ENCODE measurements at places on chromosomes 6 and 20.

DNA sequence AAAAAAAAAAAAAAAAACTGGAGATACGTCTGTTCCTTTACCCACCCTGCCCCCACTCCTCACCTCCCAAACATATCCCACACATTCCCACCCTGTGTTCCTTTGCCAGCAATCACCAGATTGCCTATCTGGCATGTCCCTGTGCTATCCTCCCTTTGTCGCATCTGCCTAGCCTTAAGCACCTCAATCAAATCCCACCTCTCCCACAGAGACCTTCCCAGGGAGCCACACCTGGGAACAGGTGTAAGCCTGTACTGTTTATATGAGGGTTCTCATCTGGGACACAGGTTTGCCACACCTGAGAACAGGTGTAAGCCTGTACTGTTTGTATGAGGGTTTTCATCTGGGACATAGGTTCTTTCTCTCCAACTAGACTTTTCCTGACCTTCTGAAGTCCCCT, 16.7 kb downstream of the WFDC3 start:
- DNase-seq = no peak

- no peak for DNase-seq
Observed at GRCh38 chr6:142926494-142927270, 18.3 kb downstream of the HIVEP2 start.

DNA sequence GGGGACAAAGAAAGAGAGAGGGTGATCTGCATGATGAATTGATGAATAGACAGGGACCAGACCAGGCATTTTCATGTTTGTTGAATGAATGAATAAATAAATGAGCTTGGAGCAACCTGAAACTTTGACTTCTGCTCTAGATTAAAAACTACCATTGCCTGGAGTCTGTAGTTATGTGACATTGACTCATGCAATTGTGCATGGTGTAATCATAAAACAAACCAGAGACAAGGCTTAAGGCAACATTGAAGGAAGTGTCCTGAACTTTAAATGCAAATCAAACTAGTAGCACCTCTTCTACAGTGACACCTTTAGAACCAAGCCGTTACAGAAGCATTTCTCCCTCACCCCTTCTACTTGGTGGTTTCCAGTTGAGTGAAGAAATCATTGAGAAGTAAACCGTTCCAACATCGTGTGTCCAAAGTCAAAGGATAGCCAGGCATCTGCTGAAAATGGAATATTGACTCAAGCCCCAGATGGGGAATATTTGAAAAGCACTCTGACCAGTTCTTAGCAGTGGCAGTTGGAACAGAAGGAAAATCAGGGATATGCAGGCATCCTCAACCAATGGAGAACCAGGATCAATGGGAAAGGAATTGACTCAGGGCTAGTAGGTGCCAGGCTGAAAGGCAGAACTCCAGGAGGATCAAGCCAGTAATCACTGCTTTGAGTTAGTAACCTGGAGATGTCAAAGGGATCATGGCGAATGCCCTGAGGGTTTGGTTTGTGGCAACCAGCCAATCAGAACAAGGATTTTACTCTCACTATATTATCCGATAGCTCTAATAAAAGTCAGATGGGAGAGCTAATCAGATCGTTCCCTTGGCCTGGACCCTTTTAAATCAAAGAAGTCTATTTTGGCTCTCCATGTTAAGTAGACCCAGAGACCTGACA, 171.2 kb upstream of the TSHZ2 start:
- no peak for DNase-seq

DNA sequence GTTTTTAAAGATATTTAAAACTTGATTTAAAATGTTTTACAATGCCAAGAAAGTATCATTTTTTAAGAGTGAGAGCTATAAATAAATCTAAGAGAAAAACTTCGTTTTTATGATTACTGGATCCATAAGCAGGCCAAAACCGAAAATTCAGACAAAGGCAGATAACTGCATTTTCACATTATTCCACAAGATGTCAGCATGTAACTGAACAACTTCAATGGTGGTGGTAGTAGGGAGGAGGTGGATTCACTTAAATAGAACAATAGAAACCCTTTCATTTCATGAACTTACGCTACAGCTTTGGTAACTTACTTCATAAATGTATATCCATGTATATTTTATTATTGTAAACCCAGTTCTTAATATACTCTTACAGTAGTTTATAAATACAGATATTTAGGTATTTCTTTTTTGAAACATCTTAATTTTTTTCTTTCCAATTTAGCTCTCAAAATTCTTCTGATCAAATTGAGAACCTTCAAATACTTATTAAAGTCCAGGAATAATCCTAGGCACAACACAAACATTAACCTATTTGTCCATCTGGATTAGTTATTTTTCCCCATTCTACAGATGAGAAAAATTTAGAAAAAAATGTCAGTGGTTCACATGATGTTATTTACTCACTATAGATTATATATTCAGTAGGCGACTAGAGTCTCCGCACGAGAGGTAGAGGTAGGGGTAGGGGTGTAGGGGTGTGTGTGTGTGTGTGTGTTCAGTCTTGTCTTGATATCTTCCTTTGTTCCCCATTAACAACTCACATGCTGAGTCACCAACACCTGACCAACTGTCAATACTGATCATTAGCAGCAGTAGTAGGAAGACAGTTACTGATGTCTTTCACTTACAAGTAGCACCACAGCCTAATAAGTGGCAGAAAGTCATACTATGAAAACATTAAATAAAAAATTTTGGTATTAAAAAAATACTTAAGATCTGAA, 111.5 kb downstream of the ARHGAP18 start:
- DNase-seq = peak; percentile 37

DNA sequence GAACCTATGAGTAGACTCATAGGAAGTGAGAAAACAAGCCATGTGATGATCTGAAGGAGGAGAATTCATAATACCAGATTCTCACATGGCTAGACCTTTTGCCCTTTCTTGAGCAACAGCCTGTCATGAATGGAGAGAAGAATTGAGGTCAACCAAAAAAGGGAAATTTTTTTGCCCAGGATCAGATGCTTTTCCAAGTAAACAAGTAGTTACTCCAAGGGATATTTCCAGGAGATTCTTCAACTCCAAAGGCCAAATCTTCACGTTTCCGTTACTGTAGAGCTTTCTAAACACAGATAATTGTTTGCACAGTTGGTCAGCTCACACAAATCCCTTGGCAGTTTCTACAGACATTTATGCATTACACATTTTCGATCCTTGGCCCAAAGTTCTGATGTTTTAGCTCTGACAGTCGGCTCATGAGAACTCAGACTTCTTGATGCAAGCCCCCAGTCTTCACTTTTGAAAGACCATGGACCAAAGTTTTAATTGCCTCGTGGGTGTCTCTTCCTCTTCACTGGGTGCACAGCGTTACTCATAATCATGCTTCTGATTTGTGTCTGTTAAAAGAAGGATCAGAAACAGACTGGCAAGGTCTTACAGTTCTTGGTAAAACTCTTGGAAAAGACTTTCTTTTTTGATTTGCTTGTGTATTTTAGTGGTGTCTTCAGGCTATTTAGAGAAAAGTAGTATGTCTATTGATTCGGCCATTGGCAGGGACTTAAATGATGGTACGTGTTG, 115.0 kb downstream of the TSHZ2 start:
- DNase-seq = peak; percentile 67

DNA sequence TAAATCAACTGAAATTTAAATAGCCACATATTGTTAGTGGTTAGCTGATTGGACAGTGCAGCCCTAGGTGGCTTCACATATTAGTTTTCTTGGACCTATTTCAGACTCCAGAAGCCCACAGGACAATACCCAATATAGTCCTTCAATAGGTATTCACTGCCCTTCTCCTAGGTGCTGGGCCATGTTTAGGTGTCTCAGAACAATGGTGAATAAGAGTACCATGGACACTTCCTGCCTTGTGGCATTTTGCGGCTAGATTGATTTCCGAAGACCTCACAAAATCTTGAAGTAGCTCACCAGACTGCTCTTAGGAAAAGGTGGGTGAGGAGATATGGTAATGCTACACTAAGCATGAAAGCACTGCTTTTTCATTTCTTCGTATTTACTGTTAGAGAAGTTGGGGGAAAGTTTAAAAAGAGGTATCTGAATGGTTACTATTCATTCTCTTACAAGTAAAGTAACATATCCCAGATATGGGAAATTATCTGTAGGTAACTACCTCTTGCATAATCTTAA, 199.3 kb downstream of the GJA10 start:
- no peak for DNase-seq
